ENCODE measurements at places on chromosomes 1 and 21.

- no peak for DNase-seq
These were observed 94.0 kb downstream of the POU2F1 start for GRCh38 chr1:167314671-167315070.

- peak; percentile 35 for DNase-seq
These were observed 16.4 kb downstream of the ATP5PO start for GRCh38 chr21:33899199-33899598.

GRCh38 chr1:185840880-185841279, 106.7 kb downstream of the HMCN1 start:
- no peak for DNase-seq

GRCh38 chr1:44464361-44464760, 59.3 kb downstream of the RNF220 start:
- no peak for DNase-seq

GRCh38 chr1:117735045-117735992, 129.5 kb downstream of the TENT5C start:
- DNase-seq = peak; percentile 64

- no peak for DNase-seq
These were observed 562.4 kb upstream of the USP24 start for GRCh38 chr1:55777545-55777944.

GRCh38 chr1:172357753-172358385, 62.6 kb upstream of the C1orf105 start:
- no peak for DNase-seq

GRCh38 chr1:58884706-58885661, 101.1 kb upstream of the JUN start:
- no peak for DNase-seq

DNA sequence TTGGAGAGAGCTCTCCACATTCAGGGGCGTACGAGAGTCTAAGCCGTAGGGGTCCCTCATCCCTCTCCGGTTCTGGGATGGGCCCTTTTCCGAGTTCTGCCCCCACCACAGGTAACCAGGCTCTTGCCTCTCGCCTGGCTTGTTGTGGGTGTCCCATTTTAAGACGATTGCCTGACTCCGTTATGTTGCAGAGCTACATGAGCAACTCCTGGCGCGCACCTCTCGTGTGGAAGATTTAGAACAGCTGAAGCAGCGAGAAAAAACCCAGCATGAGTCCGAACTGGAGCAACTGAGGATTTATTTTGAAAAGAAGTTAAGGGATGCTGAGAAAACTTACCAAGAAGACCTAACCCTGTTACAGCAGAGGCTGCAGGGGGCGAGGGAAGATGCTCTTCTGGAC, 29.0 kb downstream of the PCNT start:
- no peak for DNase-seq

DNA sequence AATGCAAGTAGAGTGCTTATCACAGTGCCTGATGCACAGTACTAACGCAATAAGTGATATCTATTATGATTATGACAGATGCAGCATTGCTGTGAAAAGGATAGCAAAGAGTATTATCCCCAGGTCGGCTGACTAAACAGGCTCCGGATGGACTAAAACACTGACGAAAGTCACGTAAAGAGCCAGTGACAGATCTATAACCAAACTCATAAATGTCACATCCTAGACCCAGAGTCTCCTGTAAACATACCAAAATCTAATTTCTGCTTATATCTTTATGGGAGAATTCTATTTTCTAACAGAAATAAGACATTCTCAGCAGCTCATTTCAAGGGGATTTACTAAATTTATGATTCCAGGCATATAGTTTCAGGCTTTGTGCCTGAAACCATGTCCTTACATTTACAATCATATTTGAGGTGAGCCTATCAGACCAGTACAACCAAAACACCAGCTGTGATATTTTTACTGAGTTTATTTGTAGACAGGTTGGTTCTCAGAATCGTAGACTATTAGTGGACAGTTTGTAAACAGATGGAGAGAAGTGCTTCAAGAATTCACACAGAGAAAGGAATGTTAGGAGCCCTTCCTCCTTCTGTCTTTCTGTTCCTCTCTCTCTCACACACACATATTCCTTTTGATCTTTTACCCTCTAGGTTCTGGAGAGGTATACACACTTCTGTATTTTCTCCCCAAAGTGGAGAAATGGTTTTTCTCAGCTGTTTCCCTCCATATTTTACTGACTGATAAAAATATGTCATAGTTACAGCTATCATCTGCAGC, 52.4 kb upstream of the WDR26 start:
- DNase-seq = no peak

DNA sequence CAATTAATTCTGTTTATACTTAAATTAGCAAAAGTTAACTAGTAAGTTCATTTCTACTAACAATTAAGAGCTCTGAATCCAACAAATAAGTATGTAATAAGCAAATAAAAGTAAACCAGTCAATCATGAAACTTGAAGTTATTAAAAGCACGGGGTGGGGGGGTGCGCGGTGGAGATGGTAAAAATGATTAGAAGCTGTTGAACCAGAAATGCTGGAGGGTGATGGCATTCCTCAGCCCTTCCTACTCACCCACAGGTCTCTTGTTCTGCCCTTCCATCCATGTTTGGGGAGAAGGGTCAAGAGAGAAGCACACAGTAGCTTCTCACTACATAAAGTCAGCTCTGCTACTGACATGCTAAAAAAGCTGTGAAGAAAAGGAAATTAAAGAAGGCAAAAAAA, 63.5 kb downstream of the AKT3 start:
- DNase-seq = no peak

DNA sequence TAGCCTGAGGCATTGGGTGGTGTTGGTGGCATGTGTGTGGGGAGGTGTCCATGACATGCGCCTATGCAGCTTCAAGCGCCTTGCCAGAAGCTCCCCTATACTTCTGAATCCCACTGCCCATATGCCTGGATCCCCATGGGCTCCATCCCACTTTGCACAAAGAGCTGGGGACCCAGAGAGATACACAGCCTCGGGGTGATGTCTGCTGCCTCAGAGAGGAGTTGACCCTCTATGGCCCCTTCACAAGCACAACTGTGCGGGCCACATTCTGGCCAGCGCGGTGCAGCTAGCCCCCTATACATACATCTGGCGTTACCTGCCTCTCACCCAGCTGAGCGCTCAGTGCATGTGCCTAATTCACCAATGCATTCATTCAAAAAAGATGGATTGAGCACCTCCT, 9.6 kb upstream of the PTPRF start:
- DNase-seq = no peak

DNA sequence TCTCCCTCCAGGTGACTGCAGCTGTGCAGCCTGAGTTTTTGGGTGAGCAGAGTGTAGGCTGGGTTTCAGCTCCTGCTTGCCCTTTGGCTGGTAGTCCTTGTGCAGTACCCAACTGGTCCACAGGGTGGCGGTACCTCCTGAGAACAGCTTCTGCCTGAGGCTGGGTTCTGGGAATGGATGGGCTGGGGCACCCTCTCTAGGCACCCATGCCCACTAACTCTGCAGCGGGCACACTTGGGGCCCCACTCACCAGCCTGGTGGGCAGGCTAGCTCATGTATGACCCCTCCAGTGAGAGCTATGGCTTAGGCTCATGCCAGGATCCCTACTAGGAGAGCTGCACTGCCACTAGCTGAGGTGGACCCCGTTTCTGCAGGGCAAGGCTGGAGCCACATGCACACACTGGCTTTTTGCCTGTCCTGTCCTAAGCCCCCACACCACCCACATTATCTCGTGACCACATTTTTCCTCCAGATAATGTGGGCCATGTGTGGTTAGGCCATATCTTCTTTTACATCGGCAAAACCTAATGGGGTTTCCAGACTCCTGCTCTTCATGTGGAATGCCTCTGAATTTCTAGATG, 15.5 kb upstream of the GSTM4 start:
- DNase-seq = peak; percentile 64

- no peak for DNase-seq
These were observed 473.7 kb upstream of the DEPDC1 start for GRCh38 chr1:68970571-68970970.

DNA sequence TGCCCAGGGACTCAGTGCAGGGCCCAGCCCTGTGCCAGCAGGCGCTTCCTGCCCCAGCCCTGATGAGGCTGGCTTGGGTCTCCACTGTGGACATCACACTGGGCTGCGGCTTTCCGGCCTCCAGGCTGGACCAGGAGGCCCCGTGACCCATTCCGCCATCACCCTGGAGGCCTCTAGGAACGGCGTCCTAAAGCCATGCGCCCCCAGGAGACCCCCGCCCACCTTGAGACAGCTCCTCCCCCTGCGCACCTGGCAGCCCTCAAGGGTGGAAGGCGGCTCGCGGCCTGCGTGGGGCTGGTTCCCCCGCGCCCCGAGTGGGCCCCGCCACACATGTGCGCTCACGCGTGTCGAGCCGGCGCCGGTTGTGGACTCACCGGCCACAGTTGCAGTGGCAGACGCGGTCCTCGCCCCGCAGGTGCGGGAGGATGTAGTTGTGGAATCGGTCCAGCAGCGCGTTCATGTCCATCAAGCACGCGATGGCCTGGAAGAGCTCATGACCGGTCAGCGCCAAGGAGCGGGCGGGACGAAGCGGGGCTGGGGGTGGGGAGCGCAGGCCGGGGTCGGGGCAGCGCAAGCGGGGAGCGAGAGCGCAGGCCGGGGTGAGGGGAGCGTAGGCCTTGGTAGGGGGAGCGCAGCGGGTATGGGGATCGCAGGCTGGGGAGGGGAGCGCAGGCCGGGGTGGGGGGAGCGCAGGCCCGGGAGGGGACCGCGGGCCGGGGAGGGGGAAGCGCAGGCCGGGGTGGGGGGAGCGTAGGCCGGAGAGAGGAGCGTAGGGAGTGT, 924 bp downstream of the TMEM240 start:
- DNase-seq = peak; percentile 28

- no peak for DNase-seq
These were observed 85.9 kb downstream of the LHX8 start for GRCh38 chr1:75220072-75220471.

DNA sequence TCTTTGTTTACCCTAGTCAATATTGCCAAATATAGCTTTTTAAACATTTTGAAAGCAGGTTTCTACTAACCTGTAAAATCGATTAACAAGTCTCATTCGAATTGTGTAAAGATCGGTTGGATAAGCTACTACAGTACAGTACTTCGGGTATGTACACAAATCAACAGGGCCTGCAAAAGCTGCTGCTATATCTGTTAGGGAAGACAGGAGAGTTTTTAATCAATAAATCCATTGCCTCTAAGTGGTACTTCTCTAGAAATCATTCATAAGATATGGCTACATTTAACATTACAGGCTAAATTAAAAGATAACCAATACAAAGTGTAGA, 34.8 kb upstream of the PSMG1 start:
- DNase-seq = no peak

DNA sequence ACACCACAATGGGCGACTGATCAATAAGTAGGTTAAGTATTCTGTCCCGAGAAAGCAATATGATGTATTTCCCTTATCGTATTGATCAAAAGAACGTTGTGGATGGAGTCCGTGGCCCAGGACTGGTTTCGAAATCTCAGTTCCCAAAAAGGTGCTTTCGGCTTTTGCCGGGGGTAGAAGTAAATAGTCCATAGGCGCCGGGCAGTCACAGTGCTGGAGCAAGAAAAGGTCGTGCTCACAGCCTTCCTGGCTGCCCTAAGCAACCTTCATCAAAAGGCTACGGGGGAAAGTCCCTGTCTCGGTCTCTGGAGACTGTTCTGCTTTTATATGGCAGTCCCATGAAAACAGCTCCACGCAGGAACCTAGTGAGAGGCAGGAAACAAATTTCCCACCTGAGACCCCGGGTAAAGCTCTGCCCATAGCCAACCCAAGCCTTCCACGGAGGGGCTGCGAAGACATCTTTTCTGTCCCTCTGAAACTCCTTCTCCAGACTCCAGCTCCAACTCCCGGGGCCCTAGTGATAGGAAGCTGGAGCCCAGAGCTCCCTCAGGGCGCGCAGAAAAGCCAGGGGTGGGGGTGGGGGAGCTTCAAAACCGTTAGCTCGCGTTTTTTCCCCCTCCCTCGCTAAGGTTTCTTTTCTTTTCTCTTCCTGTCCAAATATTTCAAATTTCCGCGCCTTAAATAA, 7.0 kb downstream of the CDKN2C start:
- peak; percentile 53 for DNase-seq

GRCh38 chr1:158257888-158258287, 3.7 kb downstream of the CD1A start:
- DNase-seq = no peak

DNA sequence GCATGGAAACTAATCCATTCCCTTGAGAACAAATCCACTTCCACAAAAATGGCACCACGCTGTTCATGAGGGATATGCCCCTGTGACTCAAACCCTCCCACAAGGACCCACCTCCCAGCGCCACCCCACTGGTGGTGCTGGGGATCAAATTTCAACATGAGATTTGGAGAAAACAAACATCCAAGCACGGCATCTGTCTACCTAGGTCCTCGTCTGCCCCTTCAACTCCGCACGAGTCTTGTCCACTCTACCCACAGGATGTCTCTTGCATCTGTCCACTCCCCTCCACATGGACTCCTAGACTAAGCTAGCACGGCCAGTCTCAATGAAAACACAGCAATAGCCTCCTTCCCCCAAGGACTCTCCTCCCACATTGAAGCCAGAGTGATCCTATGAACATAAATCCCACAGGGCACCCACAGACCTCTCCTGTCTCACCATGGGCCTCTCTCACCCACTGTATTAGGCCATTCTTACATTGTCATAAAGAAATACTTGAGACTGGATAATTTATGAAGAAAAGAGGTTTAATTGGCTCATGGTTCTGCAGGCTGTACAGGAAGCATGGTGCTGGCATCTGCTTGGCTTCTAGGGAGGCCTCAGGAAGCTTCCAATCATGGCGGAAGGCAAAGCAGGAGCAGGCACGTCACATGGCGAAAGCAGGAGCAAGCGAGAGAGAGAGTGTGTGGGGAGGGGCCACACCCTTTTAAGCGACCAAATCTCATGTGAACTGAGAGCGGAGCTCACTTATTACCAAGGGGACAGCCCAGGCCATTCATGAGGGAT, 101.4 kb downstream of the TOMM20 start:
- DNase-seq = no peak

- peak; percentile 76 for DNase-seq
These were observed 30.5 kb downstream of the CACNA1E start for GRCh38 chr1:181513786-181514297.

DNA sequence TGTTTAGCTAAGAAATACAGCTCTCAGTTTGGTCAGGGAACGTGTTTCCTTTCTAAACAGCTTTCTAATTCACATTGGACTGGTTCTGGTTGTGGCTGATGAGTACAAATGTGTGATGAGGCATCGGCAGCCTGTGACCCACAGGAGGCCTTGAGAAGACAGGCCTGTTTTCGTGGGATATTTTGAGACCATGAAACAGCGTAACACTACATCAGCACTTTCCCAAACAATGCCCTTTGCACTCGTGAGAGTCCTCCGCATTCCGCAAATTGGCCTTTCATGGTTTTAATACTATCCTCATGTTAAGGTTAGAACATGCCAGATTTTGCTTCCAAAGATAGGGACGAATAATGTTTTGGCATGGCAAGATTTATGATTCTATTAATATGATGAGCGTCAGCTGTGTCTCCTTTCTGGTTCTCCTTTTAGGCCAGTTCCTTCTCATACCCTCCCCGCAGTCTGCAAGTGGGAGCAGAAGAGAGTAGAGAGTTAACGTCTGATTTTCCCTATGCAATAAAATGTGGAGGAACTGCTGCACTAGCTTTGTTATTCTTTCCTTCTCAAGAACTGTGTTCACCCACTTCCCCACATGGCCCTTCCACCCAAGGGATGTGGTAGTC, 84.3 kb upstream of the L1TD1 start:
- DNase-seq = no peak

All from fibroblast of skin of scalp (primary cell).